NCI-H82 (cell line): ENCODE measurements at places on chromosomes 11 and 22.

- DNase-seq, result no peak
Measured at GRCh38 chr11:71329165-71329510, 76.8 kb upstream of the SHANK2 start.

DNA sequence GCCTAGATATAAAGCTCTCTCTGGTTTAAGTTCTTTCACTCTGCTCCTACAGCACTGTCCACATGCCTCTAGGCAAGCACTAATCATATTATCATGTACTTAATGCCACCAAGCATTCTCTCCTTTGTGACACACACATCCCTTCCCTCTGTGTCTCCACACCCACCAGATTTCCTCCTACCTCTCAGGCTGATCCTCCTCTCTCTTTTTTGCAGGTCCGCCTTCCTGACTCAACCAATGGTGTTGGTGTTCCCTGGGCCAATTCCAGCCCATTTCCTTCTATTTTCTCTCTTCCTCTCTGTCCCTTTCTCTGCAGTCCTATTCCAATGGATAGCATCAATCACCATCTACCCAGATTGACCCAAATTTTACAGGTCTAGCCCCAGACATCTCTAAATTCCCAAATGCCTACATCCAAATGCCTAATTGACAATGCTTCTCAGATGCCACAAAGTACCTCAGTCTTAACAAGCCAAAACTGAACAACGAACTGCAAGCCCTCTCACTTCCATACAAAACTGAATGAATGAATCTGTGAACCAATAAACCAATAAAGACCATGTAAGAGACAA is 504 bp upstream of the ZNF215 start:
- peak; percentile 90 for DNase-seq

DNA sequence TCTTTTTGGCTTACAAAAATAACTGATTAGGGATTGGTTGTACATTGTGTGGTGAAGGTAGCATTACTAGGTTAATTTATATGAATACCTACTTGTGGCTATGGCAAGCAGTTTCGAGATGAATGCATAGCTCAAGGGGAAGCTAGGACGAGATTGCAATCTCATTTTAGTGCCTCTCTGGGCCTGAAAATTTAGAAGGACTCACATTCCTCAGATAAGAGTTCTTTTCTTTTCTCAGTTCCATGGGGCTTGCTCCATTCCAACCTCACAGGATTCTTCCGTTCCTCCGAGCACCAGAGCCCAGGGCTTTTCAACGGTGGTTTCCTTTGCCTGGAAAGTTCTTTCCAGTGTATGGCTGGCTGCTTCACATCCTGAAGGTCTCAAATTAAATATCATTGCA is 82.1 kb downstream of the CECR2 start:
- DNase-seq, result no peak

DNA sequence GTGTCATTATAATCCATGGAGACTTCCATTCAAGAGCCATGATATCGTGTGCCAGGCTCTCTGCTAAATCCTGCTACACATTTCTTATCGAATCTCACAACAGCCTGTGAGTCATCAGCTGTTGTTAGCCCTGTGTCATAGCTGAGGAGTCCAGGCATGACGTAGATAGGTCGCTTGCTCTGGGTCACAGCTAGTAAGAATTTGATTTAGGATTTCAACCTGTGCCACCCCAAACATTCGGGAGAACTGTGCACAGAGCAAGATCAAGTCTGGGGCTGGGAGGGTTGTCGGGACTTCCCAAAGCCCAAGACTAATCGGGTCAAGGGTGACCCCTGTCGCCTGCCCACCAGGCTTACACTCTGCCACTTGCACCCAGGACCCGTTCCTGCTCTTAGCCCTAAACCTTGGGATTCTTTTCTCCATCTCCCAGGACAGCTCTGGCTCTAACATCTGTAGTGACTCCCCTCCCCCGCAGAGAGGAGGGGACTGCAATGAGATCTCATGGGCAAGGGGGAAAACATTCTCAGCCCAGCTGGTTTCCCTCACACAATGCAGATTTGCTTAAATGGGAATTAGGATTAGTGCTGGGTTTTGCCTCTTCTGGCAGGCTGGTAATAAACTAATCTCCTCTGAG is 34.3 kb downstream of the TSPAN18 start:
- no peak for DNase-seq

DNA sequence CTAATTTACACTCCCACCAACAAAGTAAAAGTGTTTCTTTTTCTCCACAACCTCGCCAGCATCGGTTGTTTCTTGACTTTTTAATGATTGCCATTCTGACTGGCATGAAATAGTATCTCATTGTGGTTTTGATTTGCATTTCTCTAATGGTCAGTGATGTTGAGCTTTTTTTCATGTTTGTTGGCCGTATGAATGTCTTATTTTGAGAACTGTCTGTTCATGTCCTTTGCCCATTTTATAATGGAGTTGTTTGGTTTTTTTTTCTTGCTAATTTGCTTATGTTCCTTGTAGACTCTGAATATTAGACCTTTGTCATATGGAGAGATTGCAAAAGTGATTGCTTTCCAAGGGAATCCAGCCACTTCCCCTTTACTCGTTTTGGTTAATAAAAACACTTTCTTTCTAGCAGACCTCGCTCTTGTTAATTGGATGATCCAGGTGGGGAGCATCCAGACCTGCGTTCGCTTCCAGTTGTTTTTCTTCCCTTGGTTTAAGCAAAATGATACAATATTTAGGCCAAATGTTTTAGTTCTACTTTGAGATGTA is 17.1 kb upstream of the APOL4 start:
- DNase-seq, result no peak

DNA sequence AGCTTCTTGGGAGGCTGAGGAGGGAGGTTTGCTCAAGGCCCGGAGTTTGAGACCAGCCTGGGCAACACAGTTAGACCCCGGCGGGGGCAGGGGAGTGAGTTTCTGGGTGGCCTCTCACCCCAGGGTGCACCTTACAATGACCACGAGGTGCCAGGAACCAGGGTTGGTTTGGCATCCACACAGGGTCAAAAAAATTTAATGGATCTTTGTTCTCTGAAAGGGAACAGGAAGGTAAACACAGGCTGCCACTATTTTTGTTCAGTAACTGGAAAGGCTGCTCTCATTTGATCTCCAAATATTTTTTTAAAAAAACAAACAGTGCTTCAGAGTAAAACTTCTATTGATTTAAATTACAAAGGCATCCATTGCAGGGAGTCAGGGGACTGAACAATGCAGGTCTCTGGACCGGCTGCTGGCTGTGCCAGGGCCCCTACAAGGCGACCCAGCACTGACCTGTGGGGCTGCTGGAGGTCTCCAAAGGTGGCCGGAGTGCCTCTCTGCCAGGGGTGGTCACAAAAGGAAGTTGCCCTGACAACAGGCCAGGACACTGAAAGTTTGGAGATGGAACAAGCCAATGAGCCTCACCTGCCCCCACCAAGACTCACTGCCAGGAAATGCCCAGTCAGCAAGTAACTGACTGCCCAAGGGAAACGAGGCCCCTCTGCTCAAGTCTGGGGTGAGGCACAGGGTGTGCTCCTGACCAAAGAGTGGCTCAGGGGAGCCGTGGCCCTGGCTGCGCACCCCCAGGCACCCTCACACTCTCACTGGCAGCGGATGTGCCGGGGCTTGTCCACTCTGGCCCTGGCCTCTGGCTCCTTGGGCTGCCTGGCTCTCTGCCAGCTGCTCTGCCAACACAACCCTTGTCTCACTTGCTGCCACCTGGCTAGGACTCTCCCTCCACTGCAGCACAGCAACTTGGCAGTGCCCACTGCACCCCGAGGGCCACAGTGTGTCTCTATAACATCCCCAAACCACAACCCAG is 51.8 kb downstream of the ARFGAP3 start:
- DNase-seq, result no peak

- DNase-seq, result peak; percentile 61
Measured at GRCh38 chr22:39266398-39267030, 21.7 kb upstream of the PDGFB start.
